Gastrocnemius medialis (tissue), 4 donors: ENCODE measurements at places on chromosomes 5 and 9. TPM values are rescaled to one million over a fixed set of nuclear protein-coding genes. Genes with fewer than 3 reads are reported as not detected.

GRCh38 chr5:148542812-148543211 is 111.5 kb downstream of the HTR4 start:
- no peak overlapping the region for H3K4me3 ChIP-seq
- no peaks in the 10 kb centered on the region for H3K4me1 ChIP-seq
- H3K36me3 ChIP-seq: no peaks in the 10 kb centered on the region
- no peak for DNase-seq

- H3K4me3 ChIP-seq: no peak overlapping the region
- H3K27ac ChIP-seq: no peak overlapping the region
- peaks cover 47% of the 10 kb centered on the region for H3K4me1 ChIP-seq
- no peaks in the 10 kb centered on the region for H3K27me3 ChIP-seq
- no peak for DNase-seq
Observed at GRCh38 chr5:147431586-147431985, 78.3 kb downstream of the DPYSL3 start.

- DNase-seq: no peak
- no peaks in the 10 kb centered on the region for H3K27me3 ChIP-seq
- no peak overlapping the region for H3K4me3 ChIP-seq
Observed at GRCh38 chr9:119391878-119392277, 22.6 kb upstream of the BRINP1 start.

DNA sequence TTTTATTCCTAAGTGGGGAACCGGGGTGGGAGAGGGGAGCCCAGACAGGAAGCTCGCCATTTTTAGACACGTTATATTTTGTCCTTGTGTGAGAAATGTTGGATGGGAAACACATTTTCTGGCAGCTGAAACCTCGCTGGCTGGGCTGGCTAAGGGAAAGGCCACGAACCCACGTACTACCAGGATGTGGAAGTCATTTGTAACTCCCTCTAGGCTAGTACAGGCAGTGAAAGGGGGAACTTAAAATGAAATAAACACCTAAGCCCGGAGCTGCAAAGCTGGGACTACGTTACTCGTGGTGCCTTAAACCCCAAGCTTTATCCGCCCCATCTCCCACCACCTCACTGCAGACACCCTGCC is 42.5 kb downstream of the TMEM174 start:
- H3K36me3 ChIP-seq: no peaks in the 10 kb centered on the region
- DNase-seq: no peak
- peaks cover 64% of the 10 kb centered on the region for H3K27me3 ChIP-seq
- H3K4me3 ChIP-seq: peak overlapping the region; percentile 34
- H3K27ac ChIP-seq: no peak overlapping the region

DNA sequence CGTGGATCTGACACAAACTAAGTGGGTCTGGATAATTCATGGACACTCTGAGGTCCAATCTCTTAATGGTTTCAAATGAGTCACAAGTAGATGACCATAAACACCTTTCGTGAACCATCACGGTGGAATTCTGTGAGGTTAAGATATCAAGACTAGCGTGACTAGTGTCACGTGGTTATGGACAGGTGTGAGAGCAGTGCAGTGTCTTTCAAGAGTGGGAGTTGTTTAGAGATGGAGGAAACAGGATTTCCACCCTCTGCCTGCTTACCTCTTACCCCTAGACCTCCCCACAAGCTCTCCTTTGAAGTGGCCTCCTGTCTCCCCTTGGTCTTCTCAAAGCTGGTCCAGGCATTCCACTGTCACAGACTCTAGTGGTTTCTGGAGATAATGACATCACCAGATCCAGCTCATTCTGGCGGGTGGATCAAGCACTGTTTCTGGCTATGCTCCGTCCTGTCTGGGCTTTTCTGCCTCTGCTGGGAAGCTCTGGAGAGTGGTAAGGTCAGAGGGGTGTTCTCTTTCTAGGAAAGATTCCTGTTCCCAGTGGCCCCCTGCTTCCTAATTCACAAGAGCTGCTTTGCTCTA is 20.0 kb upstream of the ZNF782 start:
- H3K36me3 ChIP-seq: no peaks in the 10 kb centered on the region
- peak overlapping the region; percentile 96 for H3K27ac ChIP-seq
- H3K4me3 ChIP-seq: no peak overlapping the region
- H3K4me1 ChIP-seq: peaks cover 13% of the 10 kb centered on the region
- peaks cover 18% of the 10 kb centered on the region for H3K27me3 ChIP-seq

GRCh38 chr5:32159328-32160072 is 14.6 kb downstream of the GOLPH3 start:
- no peaks in the 10 kb centered on the region for H3K27me3 ChIP-seq
- H3K36me3 ChIP-seq: no peaks in the 10 kb centered on the region
- no peak for DNase-seq
- peaks cover 45% of the 10 kb centered on the region for H3K4me1 ChIP-seq
- peak overlapping the region; percentile 53 for H3K27ac ChIP-seq

- H3K27me3 ChIP-seq: no peaks in the 10 kb centered on the region
- no peaks in the 10 kb centered on the region for H3K4me1 ChIP-seq
- no peaks in the 10 kb centered on the region for H3K36me3 ChIP-seq
- DNase-seq: no peak
Observed at GRCh38 chr5:161713042-161713441, 27.5 kb downstream of the GABRA6 start.

The TMC1 gene
- total RNA-seq: 15.7 TPM

DNA sequence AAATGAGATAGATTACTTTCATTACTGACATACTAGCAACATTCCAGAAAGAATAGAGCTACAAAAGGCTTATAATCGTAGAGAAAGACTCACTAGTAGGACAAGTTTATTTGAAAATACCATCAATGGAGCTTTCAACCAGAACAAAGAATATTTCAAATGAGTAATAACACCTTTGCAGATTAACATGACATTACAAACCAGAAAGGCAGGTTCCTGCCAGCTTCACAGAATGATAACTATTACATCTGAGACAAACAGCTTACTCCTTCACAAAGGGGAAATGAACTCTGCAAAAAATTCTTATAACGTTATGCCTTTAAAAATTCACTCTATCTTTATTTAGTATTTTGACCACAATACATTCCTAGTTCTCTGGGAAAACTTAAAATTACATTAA is 103.1 kb downstream of the EPB41L4A start:
- no peak overlapping the region for H3K4me3 ChIP-seq
- no peaks in the 10 kb centered on the region for H3K4me1 ChIP-seq
- H3K27me3 ChIP-seq: no peaks in the 10 kb centered on the region
- H3K36me3 ChIP-seq: no peaks in the 10 kb centered on the region
- DNase-seq: no peak

- no peak for DNase-seq
- H3K4me3 ChIP-seq: no peak overlapping the region
- no peaks in the 10 kb centered on the region for H3K36me3 ChIP-seq
- no peak overlapping the region for H3K27ac ChIP-seq
- H3K4me1 ChIP-seq: peaks cover 29% of the 10 kb centered on the region
- H3K27me3 ChIP-seq: no peaks in the 10 kb centered on the region
Observed at GRCh38 chr5:143210576-143210975, 192.9 kb downstream of the NR3C1 start.

The MOB3B gene
- 3.4 TPM for total RNA-seq

The GLIPR2 gene
- 3.3 TPM for total RNA-seq

DNA sequence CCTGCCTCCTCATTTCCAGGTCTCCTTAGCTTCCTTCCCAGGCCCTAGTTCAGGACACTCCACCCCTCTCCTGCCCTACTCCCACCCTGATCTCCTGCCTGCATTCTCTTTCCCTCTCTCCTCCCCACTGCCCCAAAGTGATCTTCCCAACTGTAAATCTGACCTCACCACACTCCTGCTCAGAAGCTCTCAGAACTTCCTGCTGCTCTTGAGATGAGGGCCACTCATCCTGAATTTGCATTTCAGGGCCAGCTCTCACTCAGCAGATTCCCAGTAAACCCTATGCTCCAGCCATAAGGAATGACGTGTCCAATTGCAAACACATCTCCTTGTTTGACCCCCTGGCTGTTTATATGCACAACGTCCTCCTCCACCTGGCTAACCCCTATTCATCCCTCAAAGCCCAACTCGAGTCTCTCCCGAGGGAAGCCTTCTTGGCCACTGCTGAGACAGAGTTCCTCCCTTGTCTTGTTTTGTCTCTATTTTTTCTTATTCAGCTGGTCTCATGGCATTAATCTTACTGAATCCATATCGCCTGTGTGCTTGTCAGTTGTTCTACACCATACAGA is 95.0 kb downstream of the NSG2 start:
- no peak for DNase-seq
- H3K4me1 ChIP-seq: no peaks in the 10 kb centered on the region
- no peaks in the 10 kb centered on the region for H3K36me3 ChIP-seq
- H3K4me3 ChIP-seq: no peak overlapping the region

- H3K4me3 ChIP-seq: no peak overlapping the region
- H3K36me3 ChIP-seq: no peaks in the 10 kb centered on the region
- peak overlapping the region; percentile 97 for H3K27ac ChIP-seq
- peaks cover 69% of the 10 kb centered on the region for H3K4me1 ChIP-seq
Observed at GRCh38 chr5:139683295-139684271, 35.4 kb downstream of the CXXC5 start.

DNA sequence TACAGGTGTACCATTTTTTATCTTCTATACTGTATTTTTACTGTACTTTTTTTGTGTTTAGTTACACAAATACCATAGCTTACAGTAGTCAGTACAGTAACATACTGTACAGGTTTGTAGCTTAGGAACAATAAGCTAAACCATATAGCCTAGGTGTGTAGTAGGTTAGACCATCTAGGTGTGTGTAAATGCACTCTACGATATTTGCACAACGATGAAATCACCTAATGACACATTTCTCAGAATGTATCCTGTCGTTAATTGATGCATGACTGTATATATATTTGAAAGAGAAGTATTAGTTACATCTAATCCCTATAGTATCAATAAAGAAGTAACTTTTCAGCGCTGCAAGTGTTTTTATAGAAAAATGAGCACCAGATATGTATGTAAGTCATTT is 138.8 kb downstream of the TRPM6 start:
- no peak overlapping the region for H3K4me3 ChIP-seq
- no peak for DNase-seq
- H3K36me3 ChIP-seq: no peaks in the 10 kb centered on the region
- no peak overlapping the region for H3K27ac ChIP-seq
- no peaks in the 10 kb centered on the region for H3K4me1 ChIP-seq
- H3K27me3 ChIP-seq: no peaks in the 10 kb centered on the region

The TMEM215 gene
- not detected for total RNA-seq

DNA sequence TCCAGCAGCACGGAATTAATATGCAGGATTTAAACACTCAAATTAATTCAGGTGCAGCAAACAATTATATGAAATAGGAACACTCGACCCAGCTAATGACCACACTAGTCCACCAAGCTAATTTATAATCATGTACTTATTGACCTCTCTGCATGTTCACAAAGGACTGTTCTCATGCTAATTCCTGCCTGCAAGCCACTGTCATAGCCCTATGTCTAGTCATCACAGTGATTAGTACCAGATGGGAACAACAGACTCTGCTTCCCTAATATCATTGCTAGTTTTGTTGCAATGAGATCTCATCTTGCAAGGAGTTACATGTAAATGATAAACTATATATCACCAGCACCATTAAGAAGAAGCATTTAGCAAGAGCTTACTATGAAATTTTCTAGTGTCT is 553.0 kb upstream of the GRAMD2B start:
- DNase-seq: no peak
- H3K36me3 ChIP-seq: no peaks in the 10 kb centered on the region
- H3K27me3 ChIP-seq: no peaks in the 10 kb centered on the region

GRCh38 chr5:176881021-176881749 is 18.0 kb downstream of the HK3 start:
- no peaks in the 10 kb centered on the region for H3K27me3 ChIP-seq
- H3K4me3 ChIP-seq: no peak overlapping the region
- no peaks in the 10 kb centered on the region for H3K36me3 ChIP-seq
- DNase-seq: no peak
